CD8-positive, alpha-beta memory T cell (primary cell): ENCODE measurements at places on chromosomes 12 and 14. TPM values are rescaled to one million over a fixed set of nuclear protein-coding genes. Genes with fewer than 3 reads are reported as not detected.

- no peak overlapping the region for H3K27ac ChIP-seq
- H3K36me3 ChIP-seq = no peaks in the 10 kb centered on the region
- no peak for DNase-seq
- H3K27me3 ChIP-seq = no peaks in the 10 kb centered on the region
- no peaks in the 10 kb centered on the region for H3K4me1 ChIP-seq
These were observed 708.0 kb downstream of the BCL11B start for GRCh38 chr14:98564006-98564405.

- H3K27ac ChIP-seq = no peak overlapping the region
- no peak overlapping the region for H3K4me3 ChIP-seq
- peaks cover 9% of the 10 kb centered on the region for H3K4me1 ChIP-seq
- H3K27me3 ChIP-seq = no peaks in the 10 kb centered on the region
These were observed 3.5 kb upstream of the HCFC2 start for GRCh38 chr12:104060791-104061190.

GRCh38 chr12:64707926-64708325 lies 51.3 kb downstream of the GNS start:
- H3K27ac ChIP-seq = no peak overlapping the region
- H3K4me1 ChIP-seq = no peaks in the 10 kb centered on the region
- H3K36me3 ChIP-seq = no peaks in the 10 kb centered on the region
- no peaks in the 10 kb centered on the region for H3K27me3 ChIP-seq
- no peak for DNase-seq

DNA sequence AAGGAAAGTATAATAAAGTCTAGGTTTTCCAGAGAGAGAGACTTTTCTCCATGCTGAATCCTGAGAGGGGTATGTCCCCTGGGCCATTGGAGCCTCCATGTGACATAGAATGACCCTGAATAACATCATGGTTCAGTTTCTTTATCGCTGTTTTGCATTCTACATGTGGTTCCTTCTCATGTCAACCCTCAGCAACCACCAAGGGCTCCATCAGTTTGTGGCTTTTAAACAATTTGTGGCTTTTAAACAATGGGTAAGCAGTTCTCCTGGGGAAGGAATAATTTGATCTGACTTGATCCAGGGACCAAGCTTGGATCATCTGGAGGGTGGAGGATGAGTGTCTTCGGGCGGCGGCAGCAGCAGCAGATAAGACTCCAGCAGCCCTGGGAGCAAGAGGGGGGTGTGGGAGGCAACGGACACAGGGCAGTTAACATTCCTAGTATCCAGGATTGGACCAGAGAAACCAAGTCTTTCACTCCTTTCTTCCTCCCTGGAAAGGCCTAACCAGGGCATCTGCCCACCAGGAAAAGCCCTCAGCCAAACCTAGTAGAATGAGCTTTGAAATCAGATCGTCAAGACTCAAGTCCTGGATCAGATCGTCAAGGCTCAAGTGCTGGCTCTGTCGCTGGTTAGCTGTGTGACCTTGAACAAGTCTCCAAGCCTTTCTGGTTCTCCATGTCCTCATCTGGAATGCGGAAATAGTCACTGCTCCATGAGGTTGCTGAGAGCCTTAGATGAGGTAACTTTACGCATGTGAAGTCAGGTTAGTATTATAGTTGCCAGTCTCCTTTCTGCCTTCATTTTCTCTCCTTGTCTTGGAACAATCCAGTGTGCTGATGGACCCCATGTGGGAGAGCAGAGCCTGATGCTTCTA lies 27.8 kb upstream of the FAM222A start:
- no peak for DNase-seq
- no peak overlapping the region for H3K4me3 ChIP-seq
- no peaks in the 10 kb centered on the region for H3K4me1 ChIP-seq
- H3K36me3 ChIP-seq = no peaks in the 10 kb centered on the region
- no peak overlapping the region for H3K27ac ChIP-seq

DNA sequence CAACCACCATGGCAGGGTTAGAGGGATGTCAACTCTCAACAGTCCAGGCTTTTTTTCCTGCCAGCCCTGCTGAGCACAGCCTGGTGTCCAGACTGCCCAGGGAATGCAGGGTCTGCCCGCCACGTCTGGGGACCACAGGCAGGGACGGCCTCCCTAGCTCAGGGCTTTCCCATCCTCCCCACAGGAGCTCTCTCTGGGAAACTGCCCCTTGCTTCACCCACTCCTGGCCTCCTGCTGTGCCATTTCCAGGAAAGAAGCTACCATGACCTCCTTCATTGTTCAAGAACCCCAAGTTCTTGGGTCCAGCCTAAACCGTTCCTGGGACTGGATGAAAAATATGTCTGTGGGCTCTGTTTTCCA lies 4.8 kb downstream of the SCNN1A start:
- no peaks in the 10 kb centered on the region for H3K27me3 ChIP-seq
- peaks cover 15% of the 10 kb centered on the region for H3K4me1 ChIP-seq
- DNase-seq = no peak
- H3K4me3 ChIP-seq = no peak overlapping the region
- no peaks in the 10 kb centered on the region for H3K36me3 ChIP-seq

DNA sequence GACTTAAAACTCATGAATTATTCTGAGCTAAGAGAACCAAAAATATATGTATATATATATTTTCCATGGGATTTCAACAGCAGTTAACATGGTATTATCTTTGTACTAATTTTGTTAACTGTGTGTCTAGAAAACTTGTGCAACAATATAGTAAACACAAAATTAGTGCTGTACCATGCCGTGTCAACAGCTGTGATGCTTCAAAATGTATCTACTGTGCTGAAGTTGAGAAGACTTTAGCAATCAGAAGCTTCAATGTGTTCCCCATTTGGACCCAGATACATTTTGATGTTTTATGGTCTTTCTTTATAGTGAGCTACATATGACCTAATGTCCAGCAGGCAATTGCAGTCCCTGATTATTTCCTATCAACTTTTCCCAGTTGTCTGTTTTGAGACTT lies 405.7 kb downstream of the DIO2 start:
- H3K27ac ChIP-seq = no peak overlapping the region
- H3K36me3 ChIP-seq = no peaks in the 10 kb centered on the region
- DNase-seq = no peak
- no peaks in the 10 kb centered on the region for H3K27me3 ChIP-seq
- H3K4me3 ChIP-seq = no peak overlapping the region

DNA sequence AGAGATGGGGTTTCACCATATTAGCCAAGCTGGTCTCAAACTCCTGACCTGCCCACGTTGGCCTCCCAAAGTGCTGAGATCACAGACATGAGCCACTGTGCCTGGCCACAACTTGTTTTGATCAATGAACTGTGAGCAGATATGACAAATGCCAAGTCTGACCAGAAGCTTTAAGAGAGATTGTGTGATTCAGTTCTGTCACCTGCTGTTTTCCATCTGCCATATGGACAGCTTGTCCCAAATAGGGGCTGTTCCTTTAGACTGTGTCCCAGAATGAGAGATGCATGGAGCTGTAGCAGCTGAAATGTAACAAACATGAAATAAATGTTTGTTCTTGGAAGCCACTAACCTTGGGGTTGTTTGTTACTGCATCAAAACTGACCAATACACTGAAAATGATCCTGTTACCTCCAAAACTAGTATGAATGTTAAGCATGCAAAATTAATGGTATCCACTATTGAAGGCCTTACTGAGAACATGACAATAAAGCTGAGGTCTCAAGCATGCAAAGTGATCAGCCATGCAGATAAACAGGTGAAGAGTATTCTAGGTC lies 65.9 kb upstream of the MED13L start:
- no peaks in the 10 kb centered on the region for H3K36me3 ChIP-seq
- no peak for DNase-seq
- no peak overlapping the region for H3K4me3 ChIP-seq
- no peaks in the 10 kb centered on the region for H3K27me3 ChIP-seq
- H3K4me1 ChIP-seq = no peaks in the 10 kb centered on the region
- no peak overlapping the region for H3K27ac ChIP-seq

- DNase-seq = no peak
- H3K27me3 ChIP-seq = no peaks in the 10 kb centered on the region
- H3K4me1 ChIP-seq = no peaks in the 10 kb centered on the region
These were observed 5.4 kb upstream of the TAS2R46 start for GRCh38 chr12:11067514-11067913.

DNA sequence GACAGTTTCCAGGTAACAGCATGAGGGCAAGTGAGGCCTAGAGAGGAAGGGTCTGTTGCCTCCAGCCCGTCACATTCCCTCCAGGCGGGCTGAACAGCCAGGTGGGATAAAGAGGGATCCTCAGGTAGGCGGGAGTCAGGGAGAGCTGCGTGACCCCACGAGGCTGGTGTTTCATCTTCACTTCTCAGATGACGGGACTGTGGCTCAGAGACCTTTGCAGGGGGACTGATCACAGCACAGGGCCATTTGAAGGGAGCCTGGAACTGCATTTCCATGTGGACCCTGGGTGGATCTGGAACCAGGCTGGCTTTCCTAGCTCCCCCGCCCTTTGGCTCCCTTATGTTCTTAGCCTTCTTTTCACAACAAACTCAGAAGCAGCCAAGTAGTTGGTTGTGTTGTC lies 37.4 kb downstream of the SH2B3 start:
- H3K27ac ChIP-seq = peak overlapping the region; percentile 7
- no peak overlapping the region for H3K4me3 ChIP-seq
- H3K36me3 ChIP-seq = peaks cover 12% of the 10 kb centered on the region
- H3K4me1 ChIP-seq = peaks cover 70% of the 10 kb centered on the region

- no peak for DNase-seq
- H3K4me3 ChIP-seq = no peak overlapping the region
- no peaks in the 10 kb centered on the region for H3K4me1 ChIP-seq
- H3K27me3 ChIP-seq = no peaks in the 10 kb centered on the region
- no peak overlapping the region for H3K27ac ChIP-seq
These were observed 44.7 kb upstream of the CHST11 start for GRCh38 chr12:104411826-104412641.

GRCh38 chr12:69309461-69309860 lies 38.7 kb upstream of the LYZ start:
- H3K4me3 ChIP-seq = no peak overlapping the region
- H3K4me1 ChIP-seq = no peaks in the 10 kb centered on the region
- DNase-seq = no peak
- no peaks in the 10 kb centered on the region for H3K36me3 ChIP-seq

GRCh38 chr12:4422985-4423384 lies 22.6 kb downstream of the FGF6 start:
- no peaks in the 10 kb centered on the region for H3K4me1 ChIP-seq
- no peaks in the 10 kb centered on the region for H3K36me3 ChIP-seq
- H3K27me3 ChIP-seq = no peaks in the 10 kb centered on the region
- H3K27ac ChIP-seq = no peak overlapping the region
- DNase-seq = no peak

DNA sequence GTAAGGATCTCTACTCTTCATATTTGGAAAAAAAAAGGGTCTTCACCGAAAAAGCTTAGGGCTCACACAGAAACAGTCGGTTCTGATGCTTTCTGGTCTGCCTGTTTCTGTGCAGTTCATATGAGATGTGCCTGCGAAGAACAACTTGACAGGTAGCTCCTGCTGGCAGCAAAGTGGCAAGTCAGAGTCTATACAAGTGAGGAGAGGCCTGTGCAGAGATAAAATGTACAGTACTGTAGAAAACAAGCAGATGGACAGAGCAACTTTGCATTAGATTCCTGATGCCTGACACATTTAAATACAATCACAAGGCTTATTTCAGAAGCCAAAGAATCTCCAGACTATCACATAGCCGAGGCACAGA lies 936.0 kb downstream of the DIO2 start:
- no peak overlapping the region for H3K4me3 ChIP-seq
- no peak overlapping the region for H3K27ac ChIP-seq
- no peaks in the 10 kb centered on the region for H3K36me3 ChIP-seq
- no peaks in the 10 kb centered on the region for H3K27me3 ChIP-seq
- no peak for DNase-seq

DNA sequence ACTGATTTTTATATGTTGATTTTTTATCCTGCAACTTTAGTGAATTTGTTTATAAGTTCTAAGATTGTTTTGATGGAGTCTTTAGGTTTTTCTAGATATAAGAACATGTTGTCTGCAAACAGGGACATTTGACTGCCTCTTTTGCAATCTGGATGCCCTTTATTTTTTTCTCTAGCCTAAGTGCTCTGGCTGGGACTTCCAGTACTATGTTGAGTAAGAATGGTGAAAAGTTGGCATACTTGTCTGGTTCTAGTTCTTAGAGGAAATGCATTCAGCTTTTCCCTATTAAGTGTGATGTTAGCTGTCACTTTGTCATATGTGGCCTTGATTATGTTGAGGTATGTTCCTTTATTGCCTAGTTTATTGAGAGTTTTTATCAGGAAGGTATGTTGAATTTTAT lies 68.1 kb downstream of the ERC1 start:
- H3K4me1 ChIP-seq = no peaks in the 10 kb centered on the region
- no peak overlapping the region for H3K4me3 ChIP-seq
- no peak for DNase-seq
- H3K27ac ChIP-seq = no peak overlapping the region
- H3K36me3 ChIP-seq = no peaks in the 10 kb centered on the region
- no peaks in the 10 kb centered on the region for H3K27me3 ChIP-seq

GRCh38 chr14:72416892-72417291 lies 477.0 kb downstream of the DPF3 start:
- H3K4me3 ChIP-seq = no peak overlapping the region
- DNase-seq = no peak
- no peaks in the 10 kb centered on the region for H3K27me3 ChIP-seq
- H3K36me3 ChIP-seq = no peaks in the 10 kb centered on the region

DNA sequence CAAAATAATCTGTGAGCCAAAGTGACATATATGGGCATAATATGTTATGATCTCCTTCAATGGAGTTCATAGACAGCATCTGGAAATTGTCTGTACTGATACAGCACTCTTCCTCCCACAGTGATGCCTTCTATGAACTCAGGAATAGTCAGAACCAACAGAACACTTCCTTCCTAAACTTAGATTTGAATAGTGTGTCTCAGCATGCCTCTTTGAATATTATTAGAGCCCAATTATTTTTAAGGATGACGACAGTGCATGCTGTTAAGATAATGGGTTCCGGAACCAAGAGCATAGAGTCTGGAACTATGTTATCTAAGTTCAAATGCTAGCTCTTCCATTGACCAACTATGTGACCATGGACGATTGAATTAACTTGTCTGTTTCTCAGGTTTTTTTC lies 386.6 kb upstream of the PRICKLE1 start:
- no peaks in the 10 kb centered on the region for H3K36me3 ChIP-seq
- H3K4me3 ChIP-seq = no peak overlapping the region
- no peaks in the 10 kb centered on the region for H3K27me3 ChIP-seq
- H3K4me1 ChIP-seq = no peaks in the 10 kb centered on the region

DNA sequence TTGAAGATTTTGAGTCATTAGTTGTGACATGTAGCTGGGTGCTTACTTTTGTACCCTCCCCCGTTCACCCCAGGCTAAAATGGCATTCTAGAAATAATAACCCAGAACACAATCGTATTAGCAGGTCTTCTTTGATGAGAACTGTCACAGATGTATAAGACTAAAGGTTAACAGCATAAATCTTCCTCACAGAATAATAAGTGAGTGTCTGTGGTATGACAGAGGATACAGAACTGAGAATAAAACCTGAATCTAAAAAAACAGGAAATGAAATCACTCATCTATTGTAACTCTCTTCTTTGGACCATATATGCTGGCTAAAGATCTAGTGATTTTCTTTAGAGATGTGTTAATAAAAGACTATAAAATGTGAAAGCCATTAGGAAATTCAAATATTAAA lies 746.6 kb downstream of the LRFN5 start:
- no peaks in the 10 kb centered on the region for H3K36me3 ChIP-seq
- no peak overlapping the region for H3K4me3 ChIP-seq
- H3K27me3 ChIP-seq = no peaks in the 10 kb centered on the region
- H3K27ac ChIP-seq = no peak overlapping the region

- no peaks in the 10 kb centered on the region for H3K27me3 ChIP-seq
- peaks cover 14% of the 10 kb centered on the region for H3K4me1 ChIP-seq
- H3K4me3 ChIP-seq = no peak overlapping the region
- no peaks in the 10 kb centered on the region for H3K36me3 ChIP-seq
- no peak for DNase-seq
These were observed 8.0 kb downstream of the GSG1 start for GRCh38 chr12:13095266-13095995.

Gene PMCH
- total RNA-seq = 2.0 TPM

Gene SALL2
- 2.0 TPM for total RNA-seq

Gene USP44
- 5.8 TPM for total RNA-seq

Gene CELA1
- total RNA-seq = not detected

Gene ZC2HC1C
- 0.81 TPM for total RNA-seq
